ENCODE measurements at places on chromosomes 11 and 22.

DNA sequence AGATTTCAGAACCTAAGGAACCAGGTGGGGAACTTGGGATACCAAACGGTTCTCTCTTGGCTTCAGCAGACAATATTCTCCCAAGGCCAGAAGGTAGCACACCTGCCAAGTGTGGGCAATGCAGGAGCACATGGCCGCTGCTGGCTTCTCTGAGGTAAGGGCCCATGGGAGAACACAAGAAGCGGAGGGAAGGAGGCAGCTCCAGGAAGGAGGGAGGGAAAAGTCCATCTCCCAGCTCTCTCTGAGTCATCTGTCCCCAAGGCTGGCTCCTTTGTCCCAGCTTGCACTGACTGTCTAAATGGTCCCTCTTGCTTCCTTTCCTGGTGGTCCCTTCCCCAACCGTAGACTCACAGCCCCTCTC lies 557.9 kb upstream of the CADM1 start:
- DNase-seq = no peak

DNA sequence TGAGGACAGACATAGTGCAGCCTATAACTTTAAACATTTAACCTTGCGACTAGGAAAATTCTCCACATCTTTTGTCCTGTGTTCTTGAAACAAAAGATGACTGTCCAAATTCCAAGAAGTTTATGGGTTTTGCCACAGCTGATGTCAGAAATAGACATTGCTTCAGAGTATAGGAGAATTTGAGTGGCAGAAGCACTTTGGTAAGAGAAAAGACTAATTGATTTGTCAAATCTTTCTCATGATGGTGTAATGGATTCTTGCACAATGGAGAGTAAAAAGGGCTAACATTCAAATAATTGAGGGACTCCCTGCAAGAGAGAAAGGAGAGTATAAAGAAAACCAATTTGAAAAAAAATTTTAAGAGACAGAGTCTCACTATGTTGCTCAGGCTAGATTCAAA lies 25.3 kb downstream of the C11orf58 start:
- DNase-seq = no peak

- DNase-seq = no peak
Observed at GRCh38 chr22:49906799-49907290, 11.4 kb downstream of the ALG12 start.

GRCh38 chr11:124670732-124671131 lies 2.8 kb downstream of the SIAE start:
- DNase-seq = no peak

DNA sequence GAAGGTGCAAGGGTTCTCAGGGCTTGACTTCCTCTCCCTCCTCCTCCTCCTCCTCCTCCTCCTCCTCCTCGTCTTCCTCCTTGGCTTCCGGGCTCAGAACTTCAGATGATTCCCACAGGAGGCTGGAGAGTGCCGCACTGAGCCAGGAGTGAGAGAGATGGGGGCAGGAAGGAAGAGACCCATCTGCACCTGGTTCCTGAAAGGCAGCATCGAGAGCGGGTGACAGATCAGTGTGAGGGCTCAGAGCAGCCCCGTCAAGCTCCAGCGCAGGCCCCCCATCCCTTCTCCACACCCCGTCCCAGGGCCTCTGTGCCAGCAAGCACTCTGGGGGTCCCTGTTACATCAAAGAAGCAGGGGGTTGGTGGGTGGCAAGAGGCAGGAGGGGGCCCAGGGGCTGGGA lies 51.5 kb downstream of the ELFN2 start:
- no peak for DNase-seq

DNA sequence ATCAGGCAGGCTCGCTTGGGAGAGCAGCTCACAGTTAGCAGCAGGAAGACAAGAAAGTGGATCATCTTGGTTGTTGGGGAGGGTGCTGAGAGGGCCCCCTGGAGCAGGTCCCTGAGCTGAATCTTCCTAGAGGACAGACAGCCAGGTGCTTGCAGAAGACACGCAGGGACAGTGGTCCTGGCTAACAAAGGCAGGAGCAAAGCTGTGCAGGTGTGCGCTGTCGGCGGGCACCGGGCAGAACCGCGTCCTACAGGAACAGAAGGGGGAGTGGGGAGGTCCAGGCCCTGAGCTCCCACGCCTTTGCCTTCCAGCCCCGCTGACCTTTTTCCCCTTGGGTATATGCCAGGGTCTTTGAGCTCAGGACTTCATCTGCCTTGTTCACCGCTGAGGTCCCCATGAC lies 30.1 kb upstream of the PARVB start:
- no peak for DNase-seq

- no peak for DNase-seq
Observed at GRCh38 chr11:93686812-93687211, 25.3 kb downstream of the CEP295 start.

GRCh38 chr11:95520369-95521132 lies 269.0 kb downstream of the FAM76B start:
- DNase-seq = no peak

DNA sequence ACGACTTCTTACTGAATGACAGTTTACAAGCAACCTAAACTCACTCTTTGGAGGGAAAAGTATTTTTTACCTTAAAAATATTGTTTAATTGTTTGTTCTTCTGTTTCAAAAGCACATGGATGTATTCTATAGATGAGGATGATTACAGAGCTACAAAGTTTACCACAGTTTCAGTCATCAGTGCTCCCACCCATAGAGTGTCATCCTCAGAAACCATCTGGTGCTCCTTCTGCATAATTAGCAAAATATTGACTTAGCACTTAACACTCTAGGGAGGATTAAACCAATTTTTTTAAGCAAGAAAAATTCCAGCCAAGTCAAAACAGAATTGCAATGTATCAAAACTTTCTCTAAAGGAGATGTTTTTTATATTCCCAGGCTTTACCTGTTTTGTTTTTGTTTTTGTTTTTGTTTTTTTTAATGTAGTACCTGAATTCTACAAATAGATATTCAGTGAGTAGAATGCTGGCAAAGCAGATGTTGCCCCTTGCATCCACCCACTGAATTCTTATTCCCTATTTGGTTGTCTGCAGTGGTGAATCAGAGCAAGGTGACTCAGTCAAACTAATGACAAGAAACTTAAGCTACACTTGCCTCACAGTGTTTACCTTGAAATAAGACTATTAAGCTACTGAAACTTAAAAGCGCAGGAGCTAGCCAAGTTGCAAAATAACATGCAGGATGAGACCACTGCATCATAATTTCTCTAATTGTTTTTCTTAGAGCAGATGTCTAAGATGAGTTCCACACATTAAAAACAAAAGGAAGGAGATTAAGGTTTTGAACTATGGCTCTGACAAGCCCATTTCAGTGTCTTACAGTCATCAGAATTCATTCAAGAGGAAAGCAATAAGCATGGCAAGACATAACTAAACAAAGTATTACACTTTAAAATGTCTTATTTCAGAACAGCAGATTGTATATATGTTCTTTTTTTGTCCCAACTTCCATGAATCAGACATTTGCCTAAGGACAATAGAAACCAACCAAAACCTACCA lies 155.1 kb upstream of the SOX6 start:
- no peak for DNase-seq

DNA sequence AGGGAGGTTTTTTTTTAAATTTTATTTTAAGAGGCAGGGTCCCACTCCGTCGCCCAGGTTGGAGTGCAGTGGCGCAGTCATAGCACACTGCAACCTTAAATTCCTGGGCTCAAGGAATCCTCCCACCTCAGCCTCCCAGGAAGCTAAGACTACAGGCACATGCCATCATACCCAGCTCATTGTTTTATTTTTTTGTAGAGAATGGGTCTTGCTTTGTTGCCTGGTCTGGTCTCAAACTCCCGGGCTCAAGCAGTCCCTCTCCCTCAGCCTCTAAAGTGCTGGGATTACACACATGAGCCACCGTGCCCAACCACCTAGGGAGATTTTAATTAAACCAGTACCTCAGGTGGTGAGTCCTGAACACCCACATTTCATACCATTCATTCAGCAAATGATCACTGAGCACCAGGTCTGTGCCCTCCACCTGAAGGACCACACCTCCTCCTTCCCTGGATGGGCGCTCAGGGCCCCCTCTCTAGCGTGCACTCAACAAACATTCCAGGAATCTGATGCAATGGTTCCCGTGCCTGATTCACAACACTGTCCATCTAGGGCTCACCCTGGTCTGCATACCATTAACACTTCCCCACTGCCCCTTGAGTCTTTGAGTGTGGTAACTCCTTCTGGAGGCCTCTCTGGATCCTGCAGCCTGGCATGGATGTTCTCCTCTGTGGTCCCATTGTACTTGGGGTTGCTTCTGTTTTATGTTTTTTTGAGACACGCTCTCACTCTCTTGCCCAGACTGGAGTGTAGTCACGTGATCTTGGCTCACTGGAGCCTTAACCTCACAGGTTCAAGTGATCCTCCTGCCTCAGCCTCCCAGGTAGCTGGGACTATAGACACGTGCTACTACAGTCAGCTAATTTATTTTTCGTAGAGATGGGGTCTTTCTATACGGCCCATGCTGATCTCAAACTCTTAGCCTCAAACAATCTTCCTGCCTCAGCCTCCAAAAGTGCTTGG lies 9.6 kb upstream of the MYH9 start:
- DNase-seq = no peak

GRCh38 chr11:80584661-80585060 lies 1143.8 kb upstream of the TENM4 start:
- no peak for DNase-seq

DNA sequence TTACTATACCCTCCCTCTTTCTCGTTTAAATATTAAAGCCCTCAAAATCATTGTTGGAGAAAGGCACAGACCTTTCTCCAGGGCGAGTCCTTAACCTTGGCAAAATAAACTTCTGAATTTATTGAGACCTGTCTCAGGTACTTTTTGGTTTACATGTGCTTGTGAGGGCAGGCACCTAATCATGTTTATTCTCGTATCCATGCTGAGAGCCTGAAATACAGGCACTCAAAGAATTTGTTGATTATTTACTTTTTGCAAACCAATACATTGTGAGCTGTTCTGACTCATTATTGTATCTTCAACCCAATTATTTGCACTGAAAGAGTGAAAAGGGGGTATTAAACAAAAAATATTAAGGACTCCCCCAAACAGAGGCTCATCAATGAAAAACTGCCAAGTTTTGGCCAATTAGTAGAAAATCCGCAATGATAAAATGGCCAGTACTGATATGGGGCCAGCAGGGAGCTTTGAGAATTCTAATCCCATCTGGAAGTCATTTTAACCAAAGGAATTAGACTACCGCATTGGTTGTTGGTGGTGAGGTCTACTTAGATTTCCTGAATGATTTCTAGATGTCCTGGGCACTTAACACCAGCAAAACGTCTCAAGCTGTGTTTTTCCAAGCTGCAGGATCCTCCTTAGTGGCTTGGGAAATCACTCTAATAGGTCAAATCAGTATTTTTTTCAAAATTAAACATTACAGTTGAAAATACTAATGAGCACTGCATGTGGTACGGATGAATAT lies 157.3 kb downstream of the SWAP70 start:
- no peak for DNase-seq

- DNase-seq = no peak
Observed at GRCh38 chr22:28015676-28016601, 96.9 kb upstream of the PITPNB start.

- DNase-seq = no peak
Observed at GRCh38 chr11:548700-549603, 11.6 kb downstream of the LMNTD2 start.

DNA sequence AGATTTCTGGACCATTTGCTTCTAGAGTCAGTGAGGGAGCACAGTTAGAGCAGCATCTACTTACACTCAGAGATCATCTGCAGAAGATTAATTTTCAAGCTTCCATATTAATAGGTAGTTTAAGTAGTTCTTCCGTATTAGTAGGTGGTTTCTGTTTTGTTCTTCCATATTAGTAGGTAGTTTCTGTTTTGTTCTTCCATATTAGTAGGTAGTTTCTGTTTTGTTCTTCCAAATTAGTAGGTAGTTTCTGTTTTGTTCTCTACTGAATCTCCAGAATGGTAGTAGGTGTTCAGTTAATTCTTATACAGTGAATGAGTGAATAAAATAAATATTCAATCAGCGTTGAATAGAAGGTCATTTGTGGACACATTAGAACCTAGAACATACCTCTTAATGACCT lies 175.7 kb downstream of the TMEM135 start:
- no peak for DNase-seq

GRCh38 chr22:30777587-30777986 lies 82.9 kb downstream of the OSBP2 start:
- DNase-seq = no peak

DNA sequence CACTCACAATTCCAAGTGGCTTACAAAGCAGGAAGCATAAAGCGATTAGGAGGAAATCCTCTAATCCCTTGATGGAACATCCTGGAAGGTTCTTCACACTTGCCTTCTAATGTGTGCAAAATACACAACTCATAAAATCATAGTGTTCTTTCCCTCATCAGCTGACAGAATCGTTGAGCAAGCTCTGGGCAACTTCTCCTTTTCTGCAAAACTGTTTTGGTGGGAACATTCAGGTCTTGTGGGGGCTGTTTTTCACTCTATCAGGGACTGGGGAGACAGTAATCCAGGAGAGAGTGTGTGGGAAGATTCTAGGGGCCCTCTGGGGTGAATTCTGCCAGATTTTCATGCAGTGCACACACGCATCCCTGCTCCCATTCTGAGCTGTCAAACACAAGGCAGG lies 53.2 kb downstream of the IRAG1 start:
- DNase-seq = no peak

DNA sequence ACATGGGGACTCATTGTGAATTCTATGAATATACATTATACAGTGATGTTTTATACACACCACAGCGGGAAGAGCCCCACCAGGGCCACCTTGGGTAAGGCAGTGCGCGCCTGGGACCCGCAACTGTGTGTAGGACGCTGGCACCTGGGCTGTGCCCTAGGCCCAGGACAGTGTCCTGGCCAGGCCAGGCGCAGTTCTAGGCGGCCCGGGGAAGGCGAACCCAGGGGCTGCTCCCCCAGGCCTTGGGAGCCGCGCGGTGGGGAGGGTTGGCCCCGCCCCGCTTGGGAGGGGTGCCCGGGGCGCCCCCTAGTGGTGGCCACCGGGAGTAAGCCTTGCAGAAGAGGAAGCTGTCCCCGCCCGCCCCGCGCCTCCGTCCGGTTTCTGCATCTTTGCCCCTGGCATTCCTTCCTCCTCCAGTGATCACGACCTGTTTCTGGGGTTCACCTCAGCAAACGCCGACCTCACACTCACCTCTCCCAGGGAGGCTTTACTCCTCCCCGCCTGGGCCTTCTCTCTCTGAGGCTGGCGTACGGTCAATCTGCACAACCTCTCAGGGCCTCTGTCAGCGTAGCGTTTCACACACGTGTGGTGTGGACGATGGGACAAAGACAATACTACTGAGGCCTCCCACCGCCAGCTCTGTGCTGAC lies 9.5 kb upstream of the EHD1 start:
- DNase-seq = peak; percentile 80

GRCh38 chr11:119481667-119482400 lies 58.9 kb upstream of the THY1 start:
- DNase-seq = no peak

- no peak for DNase-seq
Observed at GRCh38 chr11:134055029-134055428, 13.8 kb upstream of the JAM3 start.

GRCh38 chr11:4491878-4492606 lies 9.6 kb downstream of the OR52K1 start:
- DNase-seq = no peak

DNA sequence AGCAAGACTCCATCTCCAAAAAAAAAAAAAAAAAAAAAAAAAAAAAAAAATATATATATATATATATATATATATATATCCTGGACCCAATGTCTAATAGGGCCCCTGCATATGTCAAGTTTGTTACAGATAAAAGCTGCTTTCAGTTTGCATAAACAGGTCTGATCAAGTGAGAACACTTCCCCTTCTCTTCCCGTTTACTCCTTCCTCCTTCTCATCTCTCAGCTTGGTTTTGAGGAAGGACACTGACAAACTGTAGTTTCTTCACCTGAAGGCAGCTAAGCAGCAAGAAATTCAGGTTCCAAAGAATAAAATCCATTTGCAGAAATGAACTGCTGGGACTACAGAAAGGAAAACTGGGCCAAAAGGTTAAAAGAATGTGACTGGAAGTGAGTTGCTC lies 11.7 kb downstream of the THOC5 start:
- no peak for DNase-seq

Data from activated naive CD4-positive, alpha-beta T cell (primary cell).